ENCODE measurements at places on chromosomes 3 and 15.
A peak's percentile ranks its signal among the peaks of the same experiment; 100 is the strongest.

GRCh38 chr3:123054931-123055330 lies 11.9 kb upstream of the PDIA5 start:
- DNase-seq, result no peak

- DNase-seq, result peak; percentile 62
Observed at GRCh38 chr15:36177590-36178302, 401.7 kb upstream of the CDIN1 start.

DNA sequence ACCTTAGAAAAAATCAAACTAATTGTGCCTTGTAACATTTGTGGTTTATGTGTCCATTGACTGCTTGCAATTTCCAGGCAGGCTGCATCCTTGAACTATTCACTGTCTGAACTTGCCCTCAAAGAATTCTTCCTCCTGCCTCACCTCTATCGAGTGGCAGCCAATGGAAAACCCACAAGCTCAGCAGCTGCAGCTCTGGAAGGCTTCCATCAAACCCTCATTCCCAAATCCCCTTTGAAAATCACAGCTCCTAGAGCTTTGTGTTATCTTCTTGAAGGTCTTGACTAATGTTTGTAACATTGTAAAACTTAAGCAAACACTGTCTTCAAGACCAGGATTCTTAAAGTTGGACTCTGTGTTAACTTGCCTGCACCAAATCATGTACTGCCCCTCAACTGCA lies 81.1 kb downstream of the FILIP1L start:
- DNase-seq, result peak; percentile 66

DNA sequence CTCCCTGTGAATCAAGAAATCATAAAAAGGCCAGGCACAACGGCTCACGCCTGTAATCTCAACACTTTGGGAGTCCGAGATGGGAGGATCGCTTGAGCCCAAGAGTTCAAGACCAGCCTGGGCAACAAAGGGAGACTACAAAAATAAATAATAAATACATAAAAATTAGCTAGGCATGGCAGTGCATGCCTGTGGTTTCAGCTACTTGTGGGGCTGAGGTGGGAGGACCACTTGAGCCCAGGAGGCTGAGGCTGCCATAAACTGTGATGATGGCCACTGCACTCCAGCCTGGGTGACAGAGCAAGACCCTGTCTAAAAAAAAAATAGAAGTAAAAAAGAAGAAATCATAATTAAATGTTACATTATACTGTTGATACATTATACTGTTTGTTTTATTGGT lies 28.0 kb upstream of the DCUN1D1 start:
- DNase-seq, result peak; percentile 27

- peak; percentile 74 for DNase-seq
Observed at GRCh38 chr15:68817304-68818065, 3.2 kb downstream of the ANP32A start.

DNA sequence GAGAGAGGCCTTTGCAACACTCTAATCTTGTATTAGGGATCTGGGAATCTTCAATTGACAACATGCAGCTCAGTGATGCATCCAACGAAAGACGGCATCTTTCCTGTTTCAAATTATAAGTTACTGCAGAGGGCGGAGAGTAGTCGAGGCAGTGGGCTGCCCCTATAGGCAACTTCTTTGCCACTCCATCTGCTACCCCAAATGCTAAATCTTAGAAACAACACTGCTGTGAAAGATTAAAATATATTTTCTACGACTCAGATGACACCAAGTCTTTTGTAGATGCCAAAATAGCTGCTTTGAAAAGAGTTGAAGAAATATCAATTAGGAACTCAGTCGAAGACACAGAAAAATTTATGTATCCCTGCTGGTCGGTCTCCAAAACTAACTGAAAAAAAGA lies 161.0 kb upstream of the FEZF2 start:
- DNase-seq, result no peak

- DNase-seq, result no peak
Observed at GRCh38 chr3:168275662-168276061, 179.9 kb upstream of the GOLIM4 start.

DNA sequence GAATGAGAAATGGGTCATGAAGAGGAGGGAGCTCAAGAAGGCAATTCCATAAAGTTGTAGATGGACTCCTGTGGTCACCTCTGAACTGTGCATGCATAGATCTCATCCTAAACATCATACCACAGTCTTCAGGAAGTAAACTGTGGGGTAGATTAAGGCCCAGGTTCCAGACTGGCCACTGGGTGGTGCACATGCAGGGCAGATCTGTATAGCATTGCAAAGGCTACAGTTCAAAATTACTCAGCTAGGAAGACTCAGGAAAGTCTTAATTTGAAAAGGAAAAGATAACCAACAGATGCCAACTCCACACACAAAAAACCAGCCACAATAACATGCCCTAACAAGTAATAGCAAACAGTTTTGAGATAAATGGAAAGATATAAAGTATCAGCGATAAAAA lies 20.3 kb downstream of the KY start:
- peak; percentile 39 for DNase-seq

- no peak for DNase-seq
Observed at GRCh38 chr15:30041868-30042267, 40.9 kb upstream of the GOLGA8J start.

- no peak for DNase-seq
Observed at GRCh38 chr15:101332061-101332467, 37.0 kb upstream of the SNRPA1 start.

GRCh38 chr15:72706266-72706665 lies 20.3 kb downstream of the BBS4 start:
- peak; percentile 55 for DNase-seq

DNA sequence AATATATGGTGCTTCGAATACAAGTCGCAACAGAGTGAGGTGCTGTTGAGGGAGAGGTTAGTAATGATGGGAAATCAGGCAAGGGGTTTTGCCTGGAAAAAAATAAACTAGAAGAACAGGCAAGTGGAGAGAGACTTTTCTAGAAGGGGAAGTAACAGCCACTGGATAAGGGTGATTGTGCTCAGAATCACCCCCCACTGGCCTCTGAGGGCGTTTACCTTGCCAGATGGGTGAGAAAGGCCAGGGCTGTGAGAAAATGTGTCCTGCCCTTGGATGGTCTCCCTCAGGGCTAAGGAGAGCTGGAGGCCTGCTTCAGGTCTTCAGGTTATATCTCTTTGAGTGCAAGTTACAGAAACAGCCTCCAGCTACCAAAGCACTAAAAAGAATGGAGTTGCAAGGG lies 151.8 kb downstream of the MEX3B start:
- DNase-seq, result no peak

- no peak for DNase-seq
Observed at GRCh38 chr3:187858711-187859110, 113.4 kb upstream of the BCL6 start.

GRCh38 chr3:51422211-51422610 lies 31.1 kb downstream of the RBM15B start:
- no peak for DNase-seq

DNA sequence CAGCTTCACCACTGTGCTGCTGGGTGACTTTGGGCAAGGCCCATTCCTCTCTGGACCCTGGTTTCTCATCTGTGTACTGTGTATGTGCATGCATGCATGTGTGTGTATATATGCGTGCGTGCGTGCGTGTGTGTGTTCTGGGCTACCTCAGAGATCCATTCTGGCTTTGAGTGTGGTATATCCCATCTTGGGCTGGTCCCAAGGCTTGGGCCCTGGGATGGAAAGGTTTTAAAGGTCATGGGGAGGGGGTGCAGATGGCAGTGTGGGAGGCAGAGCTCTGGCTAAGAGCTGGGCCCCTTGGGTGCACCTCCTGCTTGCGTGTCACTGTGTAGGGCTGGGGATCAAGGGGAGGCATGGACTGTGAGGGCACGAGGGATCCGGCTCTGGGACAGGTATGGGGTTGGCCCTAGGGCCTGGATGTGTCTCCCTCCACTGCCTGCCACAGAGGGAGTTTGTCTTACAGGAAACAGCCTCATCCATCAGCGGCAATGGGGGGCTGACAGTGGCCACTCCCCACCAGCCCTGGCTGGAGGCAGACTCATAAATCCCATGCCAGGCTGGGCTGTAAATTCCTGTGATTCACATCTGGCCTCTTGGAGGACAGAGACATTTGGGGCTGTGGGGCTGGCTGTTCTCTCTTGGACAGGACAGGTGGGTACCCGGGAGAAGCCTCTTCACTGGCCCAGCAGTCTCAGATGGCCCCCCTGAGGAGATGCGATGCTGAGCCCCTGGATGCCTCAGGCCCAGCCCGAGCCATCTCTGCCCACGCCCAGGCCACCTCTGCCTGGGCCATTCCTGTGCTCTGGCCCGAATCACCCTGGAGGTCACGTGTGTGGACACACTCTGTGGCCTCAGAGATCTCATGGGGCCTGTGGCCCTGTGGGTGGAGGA lies 21.4 kb upstream of the CSPG4 start:
- DNase-seq, result peak; percentile 34

GRCh38 chr3:27147215-27147614 lies 222.0 kb downstream of the NEK10 start:
- peak; percentile 69 for DNase-seq

GRCh38 chr3:62011666-62012065 lies 361.7 kb downstream of the FEZF2 start:
- DNase-seq, result no peak

DNA sequence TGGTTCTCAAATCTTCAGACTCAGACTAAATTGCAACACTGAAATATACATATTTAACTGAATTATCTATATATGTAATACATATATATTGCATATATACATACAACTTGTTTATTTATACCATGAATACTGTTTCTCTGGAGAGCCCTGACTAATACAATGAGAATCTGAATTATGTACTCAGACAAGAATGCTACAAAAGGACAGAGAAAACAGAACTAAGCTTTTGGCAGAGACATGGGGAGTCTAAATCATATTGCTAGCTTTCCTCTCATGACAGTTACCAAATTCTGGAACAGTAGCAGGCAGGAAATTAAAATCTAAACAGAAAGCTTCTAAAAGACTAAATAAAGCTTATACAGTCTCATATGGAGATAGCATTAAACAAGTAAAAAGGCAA lies 142.4 kb upstream of the KCNMB2 start:
- peak; percentile 90 for DNase-seq

- DNase-seq, result no peak
Observed at GRCh38 chr15:76032046-76032445, 19.8 kb upstream of the NRG4 start.

DNA sequence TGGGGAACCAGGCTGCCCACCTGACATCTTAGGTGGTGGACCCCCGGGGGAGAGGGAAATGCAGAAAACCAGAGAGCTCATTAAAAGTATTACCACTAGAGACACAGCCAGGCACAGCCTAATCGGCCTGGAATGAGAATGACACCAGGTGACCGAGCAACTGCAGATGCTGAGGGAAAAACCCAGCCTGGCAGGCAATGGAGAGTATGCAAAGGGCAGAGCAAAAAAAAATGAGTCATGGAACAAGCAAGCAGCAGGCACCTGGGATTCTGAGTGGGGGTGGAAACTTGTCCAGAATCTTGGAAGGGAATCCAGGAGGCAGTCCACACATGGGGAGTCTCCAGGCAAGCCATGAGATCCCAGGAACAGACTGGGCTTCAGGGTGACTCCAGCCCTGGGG lies 183.7 kb upstream of the LRRN1 start:
- no peak for DNase-seq

DNA sequence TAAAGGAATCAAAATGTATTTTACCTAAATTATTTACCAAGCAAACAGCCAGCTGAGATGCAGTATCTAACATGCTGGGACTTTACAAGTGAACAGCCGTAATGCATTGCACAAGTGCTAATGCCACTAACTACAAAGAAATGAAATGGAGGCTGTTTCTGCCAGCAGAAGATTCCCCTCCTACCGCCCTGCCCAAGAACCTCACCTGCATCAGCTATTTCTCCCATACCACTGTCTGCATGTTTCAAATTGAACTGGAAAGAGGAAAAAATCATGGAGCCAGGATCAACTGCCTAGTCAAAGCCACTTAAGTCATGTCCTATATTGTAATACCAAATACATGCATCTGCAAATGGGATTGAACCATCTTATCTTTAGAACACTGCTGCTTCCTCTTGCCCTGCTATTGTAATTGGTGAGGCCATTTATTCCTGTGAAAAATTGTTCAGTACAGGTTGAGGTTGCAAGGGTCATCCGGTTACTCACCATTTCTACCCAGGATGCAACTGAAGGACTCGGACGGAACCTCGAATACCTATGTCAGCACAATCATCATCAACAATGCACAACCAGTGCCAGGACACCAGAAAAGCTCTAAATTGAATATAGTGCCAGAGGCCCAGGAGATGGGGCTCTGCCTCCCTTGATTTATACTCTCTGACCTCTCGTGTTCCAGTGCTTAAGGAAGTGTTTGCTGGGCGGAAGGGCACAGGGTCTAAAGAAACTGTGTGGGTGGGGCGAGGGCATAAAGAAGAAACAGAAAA lies 27.5 kb downstream of the ANXA2 start:
- DNase-seq, result peak; percentile 48

DNA sequence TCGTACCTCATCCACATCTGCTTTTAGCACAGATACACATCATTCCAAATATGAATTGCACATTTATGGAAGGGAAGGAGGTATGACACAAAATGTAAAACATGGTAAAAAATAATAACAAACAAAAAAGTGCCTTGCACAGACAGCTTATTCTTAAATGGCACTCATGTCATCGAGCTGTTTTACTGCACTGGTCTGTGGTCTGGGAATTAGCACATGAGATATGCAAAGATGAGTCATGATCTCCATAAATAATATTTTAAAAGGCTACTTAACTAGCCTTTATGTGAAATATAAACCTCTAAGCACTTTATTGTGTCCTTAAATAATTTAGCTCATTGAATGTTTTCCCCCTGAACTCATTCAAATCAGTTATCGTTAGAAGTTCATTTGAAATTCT lies 142.2 kb upstream of the ZNF385D start:
- peak; percentile 62 for DNase-seq

- no peak for DNase-seq
Observed at GRCh38 chr3:155393316-155393715, 99.8 kb upstream of the STRIT1 start.

DNA sequence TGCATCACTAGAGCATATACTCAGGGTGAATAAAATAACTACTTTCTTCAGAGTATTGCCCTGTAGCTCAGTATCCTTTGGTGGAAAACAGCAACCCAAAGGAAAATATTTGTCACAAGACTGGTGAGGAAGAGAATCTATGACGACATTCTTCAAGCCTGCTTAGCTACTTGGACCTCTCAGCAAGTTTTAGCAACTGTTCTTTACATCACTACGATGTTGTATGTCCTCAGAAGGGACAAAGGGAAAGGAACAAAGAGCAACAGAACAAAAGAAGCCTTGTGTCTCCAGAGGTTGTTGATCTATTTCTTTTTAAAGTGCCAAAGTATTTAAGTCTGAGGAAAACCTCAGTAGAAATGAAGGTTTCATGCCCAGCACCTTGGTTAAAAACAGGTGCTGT lies 746.7 kb downstream of the NAALADL2 start:
- no peak for DNase-seq

DNA sequence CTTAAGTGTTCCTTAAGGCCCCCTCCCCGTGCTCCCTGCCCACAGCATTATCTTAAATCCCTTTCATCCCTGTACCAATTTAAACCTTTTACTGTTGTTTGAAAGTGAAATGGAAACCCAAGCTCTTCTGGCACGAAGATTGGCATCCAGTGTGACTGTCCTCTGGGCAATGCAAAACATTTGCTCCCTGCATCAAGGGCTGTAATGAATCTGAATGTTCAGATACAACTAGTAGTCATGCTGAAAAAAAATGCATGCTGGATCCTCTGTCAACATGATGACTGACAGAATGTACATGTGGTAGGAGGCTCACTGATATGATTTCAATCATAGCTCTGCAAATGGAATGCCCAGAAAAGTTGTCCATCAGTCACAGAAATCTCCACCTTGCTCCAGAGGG lies 8.1 kb upstream of the CDIN1 start:
- DNase-seq, result peak; percentile 52

Data from EH (cell line).